RKO (cell line): ENCODE measurements at places on chromosomes 7 and 10.

DNA sequence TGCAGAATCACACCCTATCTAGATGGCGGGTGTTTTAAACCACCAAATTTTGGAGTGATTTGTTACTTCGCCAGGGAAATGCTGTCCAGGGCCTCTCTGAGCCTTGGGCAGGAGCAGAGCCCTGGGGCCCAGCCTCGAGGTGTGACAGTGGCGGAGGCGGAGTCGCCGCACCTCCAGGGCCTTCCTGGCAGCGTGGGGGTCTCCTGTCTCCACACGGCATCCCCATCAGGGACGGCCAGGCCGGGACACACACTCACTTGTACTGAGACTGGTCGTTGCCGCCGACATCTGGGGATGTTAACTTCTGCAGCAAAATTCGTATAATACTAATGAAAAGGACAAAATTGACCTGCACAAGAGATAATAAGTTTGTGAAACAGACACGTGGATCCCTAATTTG lies 110.7 kb downstream of the VIPR2 start:
- DNase-seq: no peak

DNA sequence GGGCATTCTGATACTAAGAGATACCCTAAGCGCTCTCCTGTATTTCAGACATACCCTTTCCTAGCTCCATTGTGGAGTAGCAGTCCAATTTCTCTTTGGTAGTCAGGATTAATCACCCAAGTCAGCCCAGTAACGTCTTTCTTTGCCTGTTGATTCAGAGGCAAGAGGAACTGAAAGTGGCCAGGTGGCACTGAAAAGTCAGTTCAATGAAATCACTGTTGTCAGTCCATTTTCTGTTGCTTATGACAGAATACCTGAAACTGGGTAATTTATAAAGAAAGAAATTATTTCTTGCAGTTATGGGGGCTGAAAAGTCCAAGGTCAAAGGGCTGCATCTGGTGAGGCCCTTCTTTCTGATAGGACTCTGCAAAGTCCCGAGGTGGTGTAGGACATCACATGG lies 40.2 kb downstream of the ANKRD61 start:
- DNase-seq: no peak

DNA sequence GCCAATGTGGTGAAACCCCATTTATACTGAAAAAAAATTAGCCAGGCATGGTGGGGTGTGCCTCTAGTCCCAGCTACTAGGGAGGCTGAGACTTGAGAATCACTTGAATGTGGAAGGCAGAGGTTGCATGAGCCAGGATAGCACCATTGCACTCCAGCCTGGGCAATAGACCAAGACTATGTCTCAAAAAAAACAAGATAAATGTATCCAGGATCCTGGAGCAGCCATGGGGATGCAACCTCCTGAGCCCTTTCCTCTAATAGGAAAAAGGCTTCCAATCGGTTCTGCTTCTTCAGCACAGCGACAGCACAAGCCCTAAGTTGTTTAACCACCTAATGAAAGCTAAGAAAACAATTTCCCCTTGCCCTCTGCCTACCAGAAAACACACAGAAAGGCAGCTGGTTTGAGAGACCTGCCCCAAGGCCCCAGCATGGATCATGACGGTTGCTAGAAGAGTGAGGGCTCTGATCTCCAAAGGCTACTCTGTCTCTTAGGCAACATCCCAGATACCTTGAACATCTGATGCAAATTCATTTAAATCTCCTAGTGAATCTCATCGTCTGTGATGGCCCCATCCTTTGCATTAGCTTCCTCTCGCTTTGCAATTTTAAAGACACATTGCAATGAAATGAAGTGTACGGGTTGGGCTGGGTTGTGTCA lies 220.8 kb downstream of the ARHGAP21 start:
- DNase-seq: no peak

GRCh38 chr7:978049-978346 lies 2.6 kb upstream of the COX19 start:
- DNase-seq: no peak

- no peak for DNase-seq
Observed at GRCh38 chr10:95234951-95235350, 40.9 kb downstream of the ACSM6 start.

DNA sequence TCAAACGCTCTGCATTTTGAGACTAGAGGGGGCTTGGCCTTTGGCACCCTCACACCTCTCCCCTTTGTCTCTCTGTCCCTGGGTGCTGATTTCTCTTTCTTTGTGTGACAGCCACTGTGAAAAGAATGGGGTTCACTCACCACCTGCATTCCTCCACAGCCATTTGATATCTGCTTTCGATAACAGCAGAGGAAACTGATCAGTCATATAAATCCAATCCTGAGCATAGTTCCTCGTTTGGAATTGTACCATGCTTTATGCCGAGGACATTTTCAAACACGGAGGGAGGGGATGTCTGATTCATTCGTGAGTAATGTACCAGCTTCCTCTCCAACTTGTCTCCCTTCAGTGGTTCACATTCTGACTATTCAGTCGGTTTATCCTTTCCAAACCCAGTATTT lies 15.8 kb downstream of the MET start:
- peak; percentile 84 for DNase-seq

DNA sequence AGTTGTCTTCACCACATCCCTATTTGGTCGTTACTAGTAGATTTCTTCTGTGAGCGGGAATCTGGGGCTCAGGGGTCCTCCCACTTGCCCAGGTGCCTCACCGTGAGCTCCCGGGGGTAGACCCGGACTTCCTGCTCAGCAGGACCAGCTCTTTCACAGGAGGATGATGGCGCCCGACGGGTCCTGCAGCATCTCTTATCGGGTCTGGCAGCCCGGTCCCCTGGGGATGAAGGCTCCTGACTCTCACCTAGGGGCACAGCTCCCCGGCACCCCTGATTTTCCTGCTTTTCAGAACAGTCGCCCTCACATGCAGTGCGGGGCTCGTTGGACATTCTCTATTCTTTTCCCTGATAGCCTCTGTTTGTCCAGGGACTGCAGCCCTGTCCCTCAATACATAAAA lies 33.0 kb upstream of the SHH start:
- DNase-seq: no peak

DNA sequence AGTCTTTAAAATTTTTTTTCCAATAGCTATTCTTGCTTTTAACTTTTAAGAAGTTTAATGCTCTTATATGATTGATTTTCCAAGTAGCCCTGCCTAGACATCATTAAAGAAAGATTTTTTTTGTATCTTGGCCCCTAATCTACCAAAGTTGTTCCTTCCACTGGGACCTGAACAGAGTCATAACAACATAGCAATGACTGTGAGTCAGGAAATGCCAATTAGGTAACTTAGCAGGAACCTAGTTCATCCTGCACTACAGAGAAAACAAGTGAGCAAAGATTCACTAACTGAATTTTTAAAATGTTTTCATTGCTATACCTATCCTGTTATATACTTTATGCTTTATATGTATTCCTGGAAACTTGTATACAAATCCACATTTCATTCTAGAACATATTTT lies 284.7 kb downstream of the BICC1 start:
- no peak for DNase-seq

GRCh38 chr7:45420843-45421495 lies 153.2 kb upstream of the ADCY1 start:
- DNase-seq: no peak

DNA sequence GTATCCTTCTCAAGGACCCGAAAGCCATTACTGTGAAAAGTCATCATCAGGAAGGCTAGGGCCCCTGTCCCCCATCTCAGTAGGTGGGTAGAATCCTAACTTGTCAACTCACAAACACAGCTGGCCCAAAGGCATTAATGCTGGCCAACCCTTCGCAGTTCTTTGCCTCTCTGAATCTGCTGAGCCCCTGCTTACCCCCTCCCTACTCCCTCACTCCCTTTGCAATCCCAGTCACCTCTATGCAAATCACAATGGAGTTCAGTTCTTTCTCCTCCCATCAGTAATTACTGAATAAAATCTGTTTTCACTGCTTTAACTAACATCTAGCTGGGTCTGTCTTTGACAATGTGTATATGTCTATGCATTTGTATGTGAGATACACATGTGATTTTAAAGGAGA lies 38.1 kb upstream of the AOAH start:
- DNase-seq: no peak

- DNase-seq: no peak
Observed at GRCh38 chr7:40700653-40701421, 566.0 kb downstream of the SUGCT start.

- no peak for DNase-seq
Observed at GRCh38 chr10:4307910-4308309, 518.1 kb upstream of the AKR1E2 start.

- no peak for DNase-seq
Observed at GRCh38 chr10:78362406-78363022, 328.9 kb downstream of the RPS24 start.

DNA sequence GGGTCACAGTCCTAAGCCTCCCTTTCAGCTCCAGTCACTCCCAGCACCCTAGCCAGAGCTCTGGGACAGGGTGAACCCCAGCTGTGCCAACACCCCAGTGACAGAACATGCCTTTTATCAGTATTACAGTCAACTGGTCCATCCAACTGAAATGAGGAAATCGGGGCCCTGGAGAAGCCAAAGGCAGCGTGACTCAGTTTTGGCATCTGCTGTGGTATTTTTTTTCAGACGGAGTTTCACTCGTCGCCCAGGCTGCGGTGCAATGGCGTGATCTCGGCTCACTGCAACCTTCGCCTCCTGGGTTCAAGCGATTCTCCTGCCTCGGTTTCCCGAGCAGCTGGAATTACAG lies 3.4 kb upstream of the CLDN15 start:
- no peak for DNase-seq

- DNase-seq: no peak
Observed at GRCh38 chr7:120996988-120997345, 8.5 kb downstream of the CPED1 start.

GRCh38 chr10:63780101-63780500 lies 258.9 kb downstream of the REEP3 start:
- DNase-seq: no peak

DNA sequence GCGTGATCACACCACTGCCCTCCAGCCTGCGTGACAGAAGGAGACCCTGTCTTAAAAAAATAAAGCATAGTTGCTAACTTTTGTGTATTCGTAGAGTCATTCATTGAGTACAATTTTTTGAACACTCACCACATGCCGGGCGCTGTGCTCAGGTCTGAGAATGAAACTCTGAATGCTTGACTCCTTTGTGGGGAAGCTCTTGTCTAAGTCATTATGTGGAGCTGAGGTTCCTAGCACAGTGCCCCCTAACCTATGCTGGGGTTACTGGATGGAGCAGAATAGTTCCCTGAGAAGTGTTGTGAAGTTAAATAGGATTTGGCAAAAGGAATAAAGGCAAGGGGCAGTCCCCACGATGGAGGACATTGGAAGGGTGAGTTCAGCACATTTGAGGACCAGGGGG lies 123.3 kb downstream of the CELF2 start:
- no peak for DNase-seq

- no peak for DNase-seq
Observed at GRCh38 chr10:77249901-77250459, 387.6 kb downstream of the KCNMA1 start.

DNA sequence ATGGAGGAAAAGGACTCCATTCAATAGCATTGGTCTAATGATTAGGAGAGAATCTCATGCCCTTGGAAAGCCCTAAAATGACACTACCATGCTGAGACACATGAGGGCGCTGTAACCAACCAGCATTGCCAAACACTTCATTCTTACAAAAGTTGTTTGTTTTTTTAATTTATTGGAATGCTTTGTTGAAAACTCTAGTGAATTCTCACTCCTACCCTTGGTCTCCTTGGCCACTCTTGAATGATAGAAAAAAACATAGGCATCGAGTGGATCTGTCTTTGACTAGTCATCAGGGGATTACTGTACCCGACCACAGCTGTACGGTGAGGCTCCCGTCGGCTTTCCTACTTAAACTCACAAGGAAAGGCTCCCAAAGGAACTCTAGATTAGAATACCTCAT lies 29.3 kb upstream of the ADD3 start:
- DNase-seq: no peak

DNA sequence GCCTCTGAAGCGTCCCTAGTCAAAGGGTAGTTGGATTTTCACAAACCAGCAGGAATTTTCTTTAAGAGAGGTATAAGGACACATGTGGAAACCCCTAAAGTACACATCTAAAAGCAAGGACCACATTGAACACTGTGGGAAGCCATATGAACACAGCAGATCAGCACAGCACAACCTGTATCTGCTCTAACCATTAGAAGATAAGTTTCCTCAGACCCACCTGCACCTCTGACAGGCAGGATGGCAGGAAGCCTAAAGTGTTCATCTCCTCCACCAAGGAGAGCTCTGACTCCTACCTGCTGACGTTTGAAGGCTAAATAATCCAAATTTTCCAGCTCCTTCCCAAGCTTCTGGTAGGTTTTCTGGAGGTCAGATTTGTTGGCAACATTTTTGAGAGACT lies 174.4 kb downstream of the CTNNA3 start:
- DNase-seq: no peak

DNA sequence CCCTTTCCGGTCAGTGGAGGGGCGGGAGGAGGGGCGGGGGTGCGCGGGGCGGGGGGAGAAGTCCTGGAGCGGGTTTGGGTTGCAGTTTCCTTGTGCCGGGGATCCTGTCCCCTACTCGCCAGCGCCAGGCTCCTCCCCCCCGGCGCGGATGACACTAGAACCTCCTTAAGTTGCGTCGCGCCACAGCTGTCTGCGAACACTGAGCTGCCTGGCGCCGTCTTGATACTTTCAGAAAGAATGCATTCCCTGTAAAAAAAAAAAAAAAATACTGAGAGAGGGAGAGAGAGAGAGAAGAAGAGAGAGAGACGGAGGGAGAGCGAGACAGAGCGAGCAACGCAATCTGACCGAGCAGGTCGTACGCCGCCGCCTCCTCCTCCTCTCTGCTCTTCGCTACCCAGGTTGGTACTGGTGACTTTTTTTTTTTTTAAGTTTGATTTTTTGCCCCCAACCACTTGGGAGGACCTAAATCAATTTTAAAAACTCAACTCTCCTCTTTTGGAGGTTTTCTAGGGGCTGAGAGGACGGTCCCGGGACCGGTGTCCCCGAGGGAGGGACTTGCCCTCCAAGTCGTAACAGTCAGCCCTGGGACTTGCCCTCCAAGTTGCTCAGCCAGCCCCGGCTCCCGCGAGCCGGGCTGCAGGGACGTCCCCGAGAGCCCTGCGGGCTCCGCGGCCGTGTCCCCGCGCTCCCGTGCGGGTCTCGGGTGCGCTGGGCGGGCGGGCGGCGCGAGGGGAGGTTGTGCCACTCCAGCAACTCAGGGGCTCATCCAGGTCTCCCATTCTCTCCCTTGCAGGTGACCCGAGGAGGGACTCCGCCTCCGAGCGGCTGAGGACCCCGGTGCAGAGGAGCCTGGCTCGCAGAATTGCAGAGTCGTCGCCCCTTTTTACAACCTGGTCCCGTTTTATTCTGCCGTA lies at the start of gene GATA3:
Gene GATA3 (plus strand): TSS at position 195 of the 914 bp plus-strand sequence. CDS start 968 bp downstream, outside the sequence.
- DNase-seq: no peak

GRCh38 chr7:12647364-12648219 lies 39.8 kb upstream of the ARL4A start:
- peak; percentile 56 for DNase-seq

- DNase-seq: no peak
Observed at GRCh38 chr7:123655614-123656013, at the start of gene LMOD2. Gene LMOD2, plus strand, starts transcription at chr7:123655866. Its CDS starts 98 bp downstream, at chr7:123655964.
